ENCODE measurements at places on chromosomes 5 and 9.

GRCh38 chr9:35436933-35437332 is 53.0 kb upstream of the RUSC2 start:
- DNase-seq, result no peak

GRCh38 chr5:114686356-114686755 is 324.5 kb downstream of the KCNN2 start:
- DNase-seq, result no peak

DNA sequence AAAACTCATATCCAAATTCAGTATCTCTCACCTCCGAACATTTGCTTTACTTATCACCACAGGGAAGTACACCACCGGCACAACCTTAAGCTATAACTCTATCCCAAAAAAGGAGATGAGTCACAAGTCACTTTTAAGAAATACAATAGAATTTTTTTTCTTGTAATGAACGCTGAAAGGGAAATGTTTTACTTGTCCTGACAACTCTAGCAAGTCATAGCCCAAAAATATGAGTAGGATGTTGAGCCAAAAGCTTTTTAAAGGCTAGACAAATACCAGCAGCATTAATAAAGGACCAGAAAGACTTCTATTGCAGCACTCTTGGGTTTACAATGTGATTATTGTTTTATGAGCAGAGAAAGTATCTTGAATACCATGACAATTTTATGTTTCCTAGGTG is 147.3 kb upstream of the FST start:
- DNase-seq, result no peak

GRCh38 chr5:166909926-166910325 is 1381.5 kb upstream of the WWC1 start:
- no peak for DNase-seq

DNA sequence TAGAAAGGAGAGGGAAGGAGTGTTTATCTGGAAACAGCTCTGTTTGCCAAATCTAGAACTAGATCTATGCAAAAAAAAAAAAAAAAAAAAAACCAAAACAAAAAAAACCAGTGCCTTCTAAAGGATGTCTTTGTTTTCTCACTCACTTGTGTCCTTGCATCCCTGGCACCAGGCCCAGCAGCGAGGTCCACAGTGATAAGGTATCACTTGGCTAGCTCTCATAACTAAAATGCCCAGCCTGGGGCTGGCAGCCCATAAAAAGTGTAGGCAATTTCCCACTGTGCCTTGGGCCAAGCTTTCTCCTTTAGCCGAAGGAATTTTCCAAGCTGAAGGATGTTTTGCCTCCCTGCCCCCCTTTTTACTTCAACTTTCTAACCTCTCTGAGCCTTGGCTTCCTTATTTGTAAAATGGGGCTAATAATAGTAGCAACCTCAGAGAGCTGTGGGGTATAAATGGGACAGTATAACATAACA is 20.8 kb downstream of the RGS3 start:
- DNase-seq, result no peak

All from stimulated activated CD8-positive, alpha-beta memory T cell treated with anti-CD3 and anti-CD28 coated beads, Interleukin-15, amount 100 ng/mL, for 24 hours (primary cell).